NCI-H146 (cell line): ENCODE measurements at places on chromosomes 7 and 10.

GRCh38 chr10:113503930-113504329, 48.9 kb upstream of the HABP2 start:
- no peak for DNase-seq

DNA sequence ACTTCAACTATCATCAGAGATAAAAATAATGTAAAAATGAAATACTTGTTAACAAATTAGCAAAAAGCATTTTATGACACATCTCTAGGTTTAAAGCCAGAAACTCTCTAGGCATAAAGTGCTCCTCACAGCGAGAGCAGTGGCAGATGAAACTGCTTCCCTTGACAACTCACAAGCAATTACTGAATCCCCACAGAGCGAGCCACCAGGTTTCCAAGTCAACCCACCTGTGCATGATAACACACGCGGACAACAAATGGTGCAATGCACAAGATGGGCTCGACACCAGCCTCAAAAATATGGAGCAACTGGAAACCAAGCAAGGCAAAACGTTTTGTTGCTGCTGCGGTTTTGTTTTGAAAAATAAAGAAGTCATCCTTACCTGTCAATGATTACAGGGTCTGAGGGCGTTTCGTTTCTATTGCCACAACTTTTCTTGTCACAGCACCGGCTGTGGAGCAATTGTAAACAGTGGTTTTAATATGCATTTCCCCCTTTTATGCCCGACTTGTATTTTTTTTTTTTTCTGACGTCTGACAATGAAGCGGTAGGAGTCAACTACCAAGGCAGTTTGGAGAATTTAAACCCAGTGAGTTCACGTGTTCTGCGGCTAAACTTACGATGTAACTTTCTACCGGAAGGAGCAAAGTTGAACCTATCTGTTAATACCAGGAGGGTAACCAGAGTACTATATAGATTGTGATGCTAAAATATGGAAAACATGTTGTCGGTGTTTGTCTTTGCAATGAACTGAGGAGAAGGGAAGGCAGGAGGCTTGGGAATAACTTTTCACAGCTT, 7.0 kb downstream of the EBF3 start:
- DNase-seq: no peak

GRCh38 chr7:37062560-37062859, 338.2 kb upstream of the AOAH start:
- DNase-seq: no peak

DNA sequence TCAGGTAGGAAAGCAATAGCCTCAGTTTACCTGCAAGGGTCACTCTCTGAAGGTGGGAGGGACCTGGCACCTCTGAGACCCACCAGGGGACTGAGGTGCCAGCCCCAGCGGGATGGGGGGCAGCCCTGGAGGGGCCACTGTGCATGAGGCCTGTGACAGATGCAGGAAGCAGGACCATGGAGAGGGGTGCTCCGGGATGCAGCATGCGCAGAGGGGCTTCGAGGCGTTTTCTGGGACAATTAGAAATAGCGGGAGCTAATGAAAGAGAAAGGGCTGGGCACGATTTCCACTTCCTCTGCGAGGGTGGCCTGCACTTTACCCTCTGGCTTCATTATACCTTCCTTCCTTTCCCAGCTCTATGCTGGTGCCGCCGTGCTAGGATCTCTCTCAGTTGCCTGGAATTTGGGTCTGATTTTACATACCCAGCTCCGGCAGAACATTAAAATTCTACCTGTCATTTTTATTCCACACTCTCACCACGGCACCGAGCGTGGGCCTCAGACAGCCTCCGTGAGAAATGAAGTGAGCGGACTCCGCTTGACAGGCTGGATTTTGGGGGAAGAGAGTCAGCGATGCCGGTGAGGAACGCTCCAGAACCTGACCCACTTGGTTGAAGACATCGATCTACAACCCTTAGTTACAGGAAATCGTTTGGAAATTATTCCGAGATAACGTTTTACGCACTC, 333.9 kb upstream of the PFKP start:
- DNase-seq: no peak

DNA sequence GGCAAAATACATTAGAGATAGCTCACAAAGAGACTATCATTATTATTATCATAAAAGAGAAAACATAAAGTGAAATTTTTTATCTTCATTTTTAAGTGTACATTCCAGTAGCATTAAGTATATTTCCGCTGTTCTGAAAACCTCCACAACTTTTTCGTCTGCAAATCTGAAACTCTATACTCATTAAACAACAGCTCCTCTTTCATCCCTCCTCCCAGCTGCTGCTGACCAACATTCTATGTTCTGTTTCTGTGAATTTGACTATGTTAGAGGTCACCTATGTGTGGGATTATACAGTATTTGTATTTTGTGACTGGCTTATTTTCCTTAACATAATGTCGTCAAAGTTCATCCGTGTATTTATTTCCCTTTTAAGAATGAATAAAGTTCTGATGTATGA, 429.3 kb upstream of the TPK1 start:
- DNase-seq: no peak
